ELF-1 (cell line): ENCODE measurements at places on chromosomes 7 and 10.

DNA sequence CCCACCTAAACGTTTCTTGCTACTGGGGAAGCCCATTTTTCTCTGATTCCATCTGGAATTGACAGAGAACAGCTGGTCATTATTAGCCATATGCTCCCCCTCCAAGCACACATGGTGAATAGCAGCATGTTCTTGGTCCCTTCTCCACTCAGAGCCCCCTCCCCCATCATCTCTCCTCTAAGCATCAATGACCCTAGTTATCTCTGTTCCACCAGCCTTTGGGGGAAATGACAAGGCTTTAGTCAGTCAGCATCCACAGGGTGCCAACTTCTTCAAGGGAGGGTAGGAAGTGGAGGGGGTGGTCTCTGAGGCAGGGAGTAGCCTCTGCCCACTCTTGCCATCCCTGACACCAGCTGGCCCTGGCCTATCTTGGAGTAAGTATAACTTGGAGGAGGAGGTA, 163.1 kb downstream of the UBE2H start:
- no peak for DNase-seq

DNA sequence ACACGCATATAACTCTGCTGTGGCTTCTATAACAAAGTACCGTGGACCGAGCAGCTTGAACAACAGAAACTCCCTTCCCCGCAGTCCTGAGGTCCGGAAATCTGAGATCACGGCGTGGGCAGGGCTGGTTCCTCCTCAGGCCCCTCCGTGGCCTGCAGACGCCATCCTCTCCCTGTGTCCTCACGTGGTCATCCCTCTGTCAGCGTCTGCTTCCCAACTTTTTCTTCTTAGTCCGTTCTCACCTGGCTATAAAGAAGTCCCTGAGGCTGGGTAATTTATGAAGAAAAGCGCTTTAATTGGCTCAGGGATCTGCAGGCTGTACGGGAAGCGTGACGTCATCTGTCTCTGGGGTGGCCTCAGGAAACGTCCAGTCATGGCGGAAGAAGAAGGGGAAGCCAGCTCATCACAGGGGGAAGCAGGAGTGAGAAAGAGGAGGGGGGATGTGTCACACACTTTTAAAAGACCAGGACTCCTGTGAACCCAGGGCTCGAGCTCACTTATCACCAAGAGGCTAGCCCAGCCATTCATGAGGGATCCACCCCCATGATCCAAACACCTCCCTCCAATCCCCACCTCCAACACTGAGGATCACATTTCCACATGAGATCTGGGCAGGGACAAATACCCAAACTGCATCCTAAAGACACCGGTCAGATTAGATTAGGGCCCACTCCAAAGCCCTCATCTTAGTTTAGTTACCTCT, 91.2 kb upstream of the INSIG1 start:
- DNase-seq: peak; percentile 22

GRCh38 chr7:25839084-25839769, 312.8 kb upstream of the NFE2L3 start:
- peak; percentile 14 for DNase-seq

DNA sequence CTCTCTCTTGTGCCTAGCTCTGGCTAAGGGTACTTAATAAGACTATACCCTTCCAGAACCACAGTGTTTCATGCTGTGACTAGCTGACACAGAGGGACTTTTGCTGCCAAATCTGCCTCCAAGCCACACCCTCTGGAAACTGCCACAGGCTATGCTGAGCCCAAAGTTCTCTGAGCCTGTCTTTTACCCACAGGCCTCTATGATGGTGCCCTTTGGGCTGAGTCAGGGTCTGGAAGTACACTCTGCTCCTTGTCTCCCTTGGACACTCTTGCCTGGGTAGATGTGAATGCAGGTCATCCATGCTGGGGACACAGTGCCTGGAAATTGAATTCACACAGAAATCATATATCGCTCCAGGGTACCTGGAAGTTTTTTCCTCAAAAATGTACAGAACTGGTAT, 22.6 kb downstream of the DYDC1 start:
- DNase-seq: no peak

GRCh38 chr10:52438119-52438518, 124.0 kb downstream of the DKK1 start:
- DNase-seq: no peak

- DNase-seq: peak; percentile 42
Observed at GRCh38 chr10:48594371-48594770, 10.5 kb downstream of the ARHGAP22 start.

- no peak for DNase-seq
Observed at GRCh38 chr7:86089455-86089854, 554.3 kb upstream of the GRM3 start.

DNA sequence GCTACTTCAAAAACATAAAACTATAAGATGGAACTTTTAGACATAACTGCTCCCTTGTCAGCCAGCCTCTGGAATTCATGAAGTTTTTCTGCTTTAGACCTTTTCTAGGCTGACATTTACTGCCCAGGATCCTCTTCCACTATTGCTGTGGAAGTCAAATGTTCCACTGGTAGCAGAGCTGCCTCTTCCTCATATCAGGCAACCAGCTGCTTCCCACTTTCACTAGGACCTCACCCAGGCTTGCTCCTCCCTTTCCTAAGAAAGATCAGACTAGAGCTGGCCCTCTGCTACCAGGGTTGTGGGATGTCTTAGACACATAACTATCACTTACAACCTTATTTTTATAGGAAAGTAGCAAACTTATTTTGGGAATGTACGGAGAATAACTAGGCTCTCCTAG, 121.5 kb downstream of the CTTNBP2 start:
- DNase-seq: no peak

DNA sequence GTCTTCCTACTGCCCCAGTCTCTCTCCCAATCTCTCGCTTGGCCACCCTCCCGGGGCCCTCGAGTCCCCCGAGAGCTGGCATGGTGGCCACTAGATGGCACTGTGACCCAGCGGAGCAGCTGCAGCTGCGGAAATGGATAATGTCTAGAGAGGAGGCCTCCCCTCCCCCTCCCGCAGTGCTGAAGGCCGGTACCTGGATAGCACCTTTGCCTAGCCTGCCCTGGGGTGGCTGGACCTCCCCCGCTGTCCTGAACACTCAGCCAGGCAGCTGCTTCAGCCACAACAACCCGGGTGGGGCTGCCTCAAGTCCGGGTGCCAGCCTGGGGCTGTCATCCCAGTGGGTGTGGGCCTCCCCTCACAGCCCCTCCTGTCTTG, 65.2 kb downstream of the GOLGA7B start:
- peak; percentile 88 for DNase-seq
